ENCODE measurements at places on chromosomes 2 and 18.

DNA sequence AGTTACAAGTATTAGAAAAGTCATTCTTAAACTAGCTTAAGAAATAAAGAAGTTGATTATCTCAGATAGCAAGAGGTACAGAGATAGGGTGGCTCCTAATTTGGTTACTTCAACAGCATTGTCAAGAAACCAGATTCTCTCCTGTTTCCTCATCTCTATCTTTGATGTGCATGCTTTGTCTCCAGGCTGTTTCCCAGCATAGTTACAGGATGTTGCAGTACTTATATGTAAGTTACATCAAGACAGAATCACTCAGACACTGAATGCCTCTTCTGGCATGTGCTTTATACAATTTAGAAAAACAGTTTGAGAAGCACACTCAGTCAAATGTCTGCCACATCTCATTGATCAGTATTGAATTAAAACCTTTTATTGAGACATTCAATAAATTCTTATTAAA, 189.5 kb upstream of the UBE2E3 start:
- DNase-seq: no peak

DNA sequence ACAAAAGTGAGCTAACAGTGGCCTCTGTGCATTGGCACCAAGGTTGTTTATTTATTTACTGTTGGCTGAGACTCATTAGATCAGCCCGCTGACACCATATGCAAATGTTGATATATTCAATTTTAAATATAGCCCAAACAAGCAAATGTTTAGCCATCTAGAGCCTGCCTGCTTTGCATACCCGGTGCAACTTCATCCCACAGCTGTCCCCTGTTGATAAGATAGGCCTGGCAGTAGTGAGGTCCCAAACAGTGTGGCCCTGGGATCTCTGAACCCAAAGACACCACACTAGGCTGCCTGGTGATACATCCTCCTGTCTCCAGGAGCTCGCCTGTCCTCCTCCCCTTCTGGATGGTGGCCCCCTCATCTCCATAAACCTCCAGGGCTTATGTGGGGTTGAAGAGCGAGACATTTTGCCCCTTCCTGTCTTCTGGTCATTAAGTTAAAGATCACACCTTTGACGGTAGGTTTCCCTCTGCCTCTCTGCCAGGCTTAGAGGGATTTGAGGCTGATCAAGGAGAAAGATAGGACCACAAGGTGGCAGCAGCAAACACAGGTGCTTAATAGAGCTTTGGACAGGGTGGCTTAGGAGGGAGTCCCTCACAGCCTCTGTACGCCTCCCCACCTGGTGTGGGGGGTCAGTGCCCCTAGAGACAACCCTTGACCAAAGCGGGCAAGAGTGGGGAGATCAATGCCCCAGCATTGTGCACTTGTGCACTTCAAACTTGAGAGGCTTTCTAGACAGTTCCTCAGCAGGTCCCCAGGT, 23.7 kb upstream of the MYO5B start:
- DNase-seq: no peak

DNA sequence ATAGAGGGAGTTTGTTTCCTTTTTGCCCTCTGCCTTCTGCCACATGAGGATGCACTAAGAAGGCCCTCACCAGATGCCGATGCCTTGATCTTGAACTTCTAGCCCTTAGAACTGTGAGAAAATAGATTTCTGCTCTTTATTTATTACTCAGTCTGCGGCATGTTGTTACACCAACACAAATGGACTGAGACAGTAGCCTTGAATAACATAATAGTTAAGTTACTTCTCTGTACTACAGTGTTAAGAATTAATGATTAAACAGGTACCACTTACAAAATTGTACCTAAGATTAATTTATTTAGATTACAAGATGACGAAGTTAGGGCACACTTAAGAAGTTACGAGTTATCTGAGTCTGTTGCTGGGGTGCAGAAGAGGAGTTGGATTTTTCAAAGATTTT, 42.4 kb downstream of the EHBP1 start:
- no peak for DNase-seq

- DNase-seq: no peak
Measured at GRCh38 chr2:47907039-47907781, 912 bp upstream of the FBXO11 start.

DNA sequence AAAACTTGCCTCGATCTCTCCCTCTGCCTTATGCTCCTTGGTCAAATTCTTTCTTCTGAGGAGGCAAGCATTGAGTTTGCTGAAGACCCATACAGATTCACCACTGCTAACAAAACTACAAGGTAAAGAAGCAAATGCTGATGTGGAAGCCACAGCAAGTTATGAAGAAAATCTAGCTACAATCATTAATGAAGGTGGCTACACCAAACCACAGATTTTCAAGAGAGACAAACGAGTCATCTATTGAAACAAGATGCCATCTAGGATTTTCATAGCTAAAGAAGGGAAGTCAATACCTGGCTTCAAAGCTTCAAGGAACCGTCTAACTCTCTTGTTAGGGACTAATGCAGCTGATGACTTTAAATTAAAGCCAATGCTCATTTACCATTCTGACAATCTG, 203.2 kb downstream of the METTL4 start:
- DNase-seq: no peak

GRCh38 chr2:96391828-96392200, 56.2 kb downstream of the NCAPH start:
- no peak for DNase-seq

GRCh38 chr2:88492002-88492401, 39.5 kb upstream of the FOXI3 start:
- DNase-seq: no peak

GRCh38 chr2:10868465-10869314, 43.0 kb upstream of the KCNF1 start:
- DNase-seq: no peak

DNA sequence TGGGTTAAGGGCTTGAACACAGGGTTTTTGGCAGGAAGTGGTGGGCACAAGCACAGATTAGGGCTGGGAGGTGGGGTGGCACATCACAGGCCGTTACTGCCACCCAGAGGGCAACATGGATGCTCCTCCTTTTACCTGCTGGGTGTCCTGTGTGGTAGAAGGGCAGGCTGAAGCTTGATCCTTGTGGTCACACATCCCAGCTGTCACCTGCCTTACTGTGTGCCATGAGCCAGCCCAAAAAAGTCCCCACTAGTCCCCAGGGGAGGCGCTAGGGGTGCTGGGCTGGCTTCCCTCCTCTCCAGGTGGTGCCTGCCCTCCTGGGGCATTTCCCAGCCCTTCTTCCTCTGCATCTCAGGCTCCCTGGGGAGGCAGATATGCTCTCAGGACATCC, 50.5 kb upstream of the ALPP start:
- DNase-seq: no peak

- DNase-seq: no peak
Measured at GRCh38 chr2:113760400-113760799, 4.0 kb upstream of the SLC35F5 start.

DNA sequence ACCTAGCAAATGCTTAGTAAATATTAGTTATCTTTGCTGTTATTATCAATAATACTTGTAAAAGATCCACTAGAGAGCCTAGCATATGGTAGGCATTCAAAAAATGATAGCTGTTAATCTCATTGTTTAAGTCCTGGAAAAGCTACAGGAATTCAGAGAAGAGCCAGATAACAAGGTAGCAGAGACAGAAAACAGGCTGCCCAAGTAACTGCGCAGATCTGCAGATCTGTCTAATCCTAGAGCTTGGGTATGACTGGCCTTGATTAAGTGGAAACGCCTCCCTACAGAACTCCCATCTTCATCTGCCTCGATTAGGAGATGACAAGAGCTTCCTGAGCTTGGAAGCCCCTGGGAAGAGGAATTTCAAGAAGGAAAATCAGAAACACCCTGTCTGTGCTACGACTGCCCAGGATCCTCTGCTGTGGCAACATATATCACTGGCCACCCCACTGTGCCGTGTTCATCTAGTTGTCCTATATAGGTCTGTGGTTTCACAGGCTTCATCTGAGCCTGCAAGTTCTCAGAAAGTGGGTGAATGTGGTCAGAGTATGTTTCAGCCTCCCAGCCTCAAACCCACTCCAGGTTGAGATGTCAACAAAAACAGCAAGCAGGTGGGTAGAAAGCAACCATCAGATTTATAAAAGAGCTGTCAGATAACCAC, 151.5 kb upstream of the PKDCC start:
- no peak for DNase-seq

DNA sequence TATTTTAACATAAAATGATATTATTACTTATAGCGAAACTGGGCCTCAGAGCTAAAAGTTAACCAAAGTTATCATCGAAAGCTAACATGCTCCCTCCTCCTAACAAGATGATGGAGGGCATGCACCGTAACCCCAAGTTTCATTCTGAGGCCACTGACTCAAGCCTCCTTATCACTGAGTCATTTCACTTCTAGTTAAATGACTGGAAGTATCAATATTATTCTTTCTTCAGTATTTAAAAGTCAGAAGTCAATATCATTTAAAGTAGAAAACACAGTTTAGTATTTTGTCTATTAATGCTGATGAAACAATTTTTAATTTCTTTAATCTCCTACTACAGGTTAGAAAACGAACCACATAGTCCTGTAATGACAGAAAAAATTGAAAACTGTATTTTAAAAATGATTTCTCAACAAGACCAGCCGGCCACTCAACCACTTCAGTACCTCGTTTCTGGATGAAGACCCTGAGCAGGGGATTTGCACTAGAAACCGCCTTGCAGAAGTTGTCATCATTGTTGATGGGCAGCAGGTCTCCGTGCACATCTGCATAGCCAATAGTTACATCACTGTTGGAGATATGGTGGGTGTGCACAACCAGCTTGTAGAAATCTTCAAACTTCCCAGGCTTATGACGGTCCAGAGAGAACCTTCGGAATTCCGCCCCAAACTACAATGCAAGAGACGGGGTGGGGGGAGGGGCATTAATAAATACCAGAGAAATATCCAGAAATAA, 44.9 kb downstream of the PARD6G start:
- peak; percentile 38 for DNase-seq

- DNase-seq: no peak
Measured at GRCh38 chr2:174796319-174796771, 32.1 kb upstream of the CHRNA1 start.

- no peak for DNase-seq
Measured at GRCh38 chr2:36497570-36498163, 100.3 kb downstream of the FEZ2 start.

GRCh38 chr2:138016351-138017087, 52.2 kb downstream of the HNMT start:
- DNase-seq: no peak

GRCh38 chr2:72103690-72104089, 44.0 kb downstream of the CYP26B1 start:
- DNase-seq: no peak

DNA sequence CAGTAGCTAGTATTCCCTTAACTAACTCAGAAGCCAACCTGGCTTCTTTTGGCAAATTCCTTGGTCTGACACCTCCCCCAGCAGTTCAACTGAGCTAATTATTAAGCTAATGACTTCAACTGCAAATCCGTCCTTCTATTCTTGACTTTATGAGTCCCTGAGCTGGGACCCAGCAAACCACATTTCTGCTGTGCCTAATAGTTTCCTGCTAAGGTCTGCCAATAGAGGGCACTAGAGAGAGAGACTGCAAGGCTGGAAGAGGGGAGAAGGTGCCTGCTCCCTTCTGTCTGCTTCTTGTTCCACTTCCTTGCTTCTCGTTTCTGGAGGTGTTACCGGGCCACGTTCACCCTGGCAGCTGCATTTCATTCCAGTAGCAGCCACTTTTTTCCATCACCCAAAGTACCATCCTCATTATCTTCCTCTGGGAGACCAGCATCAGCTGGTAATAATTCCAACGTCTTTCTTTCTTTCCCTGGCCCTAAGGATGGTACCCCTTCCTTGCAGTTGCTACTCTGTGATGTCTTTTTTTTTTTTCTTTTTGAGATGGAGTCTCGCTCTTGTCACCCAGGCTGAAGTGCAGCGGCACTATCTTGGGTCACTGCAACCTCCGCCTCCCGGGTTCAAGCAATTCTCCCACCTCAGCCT, 352.0 kb downstream of the TNS1 start:
- no peak for DNase-seq

DNA sequence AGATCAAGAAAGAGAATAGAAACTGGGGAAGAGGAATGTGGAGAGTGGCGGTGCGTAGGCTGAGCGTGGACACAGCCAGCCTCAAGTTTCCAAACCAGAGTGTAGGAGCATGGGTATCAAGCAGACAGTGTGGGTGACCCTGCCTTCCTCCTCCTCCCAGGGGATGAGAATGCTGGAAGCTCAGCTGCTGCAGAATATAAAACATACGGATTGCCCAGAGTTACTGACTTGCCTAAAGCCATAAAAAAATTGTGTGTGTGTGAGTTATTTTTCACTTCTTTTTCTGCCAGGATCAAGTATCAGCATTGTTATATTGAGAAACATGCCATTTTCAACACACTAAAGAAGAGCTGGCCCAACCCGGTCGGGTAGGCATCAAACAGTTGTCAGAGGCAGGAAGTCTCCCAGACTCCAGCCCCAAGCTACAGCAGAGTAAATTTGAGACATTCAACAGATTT, 333.3 kb upstream of the ACVR2A start:
- no peak for DNase-seq

DNA sequence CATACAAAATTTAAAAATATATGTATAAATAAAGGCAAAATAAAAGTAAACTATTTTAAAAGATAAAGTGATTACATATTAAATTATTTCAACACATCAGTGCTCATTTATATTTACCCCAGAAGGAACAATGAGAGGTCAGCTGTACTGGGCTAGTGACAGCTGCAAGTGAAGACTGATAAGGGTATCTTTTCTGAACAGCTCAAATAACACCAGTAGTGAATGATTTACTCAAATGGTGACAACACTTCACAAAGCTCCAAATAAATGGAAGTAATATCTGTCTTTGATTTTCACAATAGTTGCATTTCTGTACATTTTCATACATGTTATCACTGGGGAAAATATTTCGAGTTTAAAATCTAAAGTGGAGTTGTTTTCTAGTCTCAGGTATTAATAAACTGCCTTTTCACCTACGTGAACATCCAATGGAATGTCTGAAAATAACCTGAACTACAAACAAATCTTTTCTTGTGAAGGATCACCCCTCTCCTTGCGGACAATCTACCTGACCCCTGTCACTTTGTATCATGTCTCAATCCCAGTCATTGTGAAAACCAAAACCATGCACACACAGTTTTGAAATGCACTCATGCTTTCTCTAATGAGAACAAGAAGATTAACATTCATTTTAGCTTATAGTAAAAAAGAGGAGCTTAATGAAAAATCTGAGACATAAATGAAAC, 1928.8 kb upstream of the CELF4 start:
- DNase-seq: no peak
